ENCODE measurements at places on chromosomes 3 and 15. TPM values are rescaled to one million over a fixed set of nuclear protein-coding genes. Genes with fewer than 3 reads are reported as not detected.
A peak's percentile ranks its signal among the peaks of the same experiment; 100 is the strongest.

GRCh38 chr3:11078826-11079515 is 75.3 kb upstream of the HRH1 start:
- H3K27ac ChIP-seq = no peak overlapping the region
- no peak for DNase-seq
- no peaks in the 10 kb centered on the region for H3K27me3 ChIP-seq
- no peaks in the 10 kb centered on the region for H3K36me3 ChIP-seq
- no peak overlapping the region for H3K4me3 ChIP-seq

DNA sequence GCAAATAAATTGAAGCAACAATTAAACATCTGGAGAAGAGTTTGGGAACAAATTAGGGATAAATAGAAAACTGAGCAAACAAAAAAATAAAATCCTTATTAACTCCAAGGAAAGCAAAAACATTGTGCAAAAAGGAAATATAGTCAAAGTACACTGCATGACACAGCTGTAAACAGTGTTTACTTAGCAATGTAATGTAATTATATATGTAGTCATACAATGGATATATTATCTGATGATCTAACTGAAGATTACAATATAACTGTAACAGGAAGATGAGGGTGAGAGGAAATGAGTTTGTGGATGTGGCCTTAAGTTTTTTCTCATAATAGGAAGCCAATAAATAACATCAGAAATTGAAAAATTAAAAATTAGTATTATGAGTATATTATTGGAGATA is 42.5 kb downstream of the SCN10A start:
- H3K4me3 ChIP-seq = no peak overlapping the region
- no peaks in the 10 kb centered on the region for H3K4me1 ChIP-seq

DNA sequence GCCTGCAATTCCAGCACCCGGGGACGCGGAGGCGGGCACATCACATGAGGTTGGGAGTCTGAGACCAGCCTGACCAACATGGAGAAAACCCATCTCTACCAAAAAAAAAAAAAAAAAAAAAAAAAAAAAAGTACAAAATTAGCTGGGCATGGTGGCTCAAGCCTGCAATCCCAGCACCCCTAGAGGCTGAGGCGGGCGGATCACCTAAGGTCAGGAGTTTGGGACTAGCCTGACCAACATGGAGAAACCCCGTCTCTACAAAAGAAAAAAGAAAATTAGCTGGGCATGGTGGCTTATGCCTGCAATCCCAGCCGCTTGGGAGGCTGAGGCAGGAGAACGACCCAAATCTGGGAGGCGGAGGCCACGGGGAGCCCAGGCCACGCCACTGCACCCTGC is 7.5 kb upstream of the FAN1 start:
- peaks cover 3% of the 10 kb centered on the region for H3K4me1 ChIP-seq
- no peak overlapping the region for H3K4me3 ChIP-seq
- H3K27me3 ChIP-seq = no peaks in the 10 kb centered on the region
- H3K27ac ChIP-seq = no peak overlapping the region
- no peaks in the 10 kb centered on the region for H3K36me3 ChIP-seq

Gene FBLN2
- 54.6 TPM for total RNA-seq

GRCh38 chr3:84904816-84905555 is 53.8 kb upstream of the CADM2 start:
- H3K36me3 ChIP-seq = no peaks in the 10 kb centered on the region
- H3K27ac ChIP-seq = no peak overlapping the region
- no peaks in the 10 kb centered on the region for H3K27me3 ChIP-seq

Gene COL6A5
- total RNA-seq = not detected

DNA sequence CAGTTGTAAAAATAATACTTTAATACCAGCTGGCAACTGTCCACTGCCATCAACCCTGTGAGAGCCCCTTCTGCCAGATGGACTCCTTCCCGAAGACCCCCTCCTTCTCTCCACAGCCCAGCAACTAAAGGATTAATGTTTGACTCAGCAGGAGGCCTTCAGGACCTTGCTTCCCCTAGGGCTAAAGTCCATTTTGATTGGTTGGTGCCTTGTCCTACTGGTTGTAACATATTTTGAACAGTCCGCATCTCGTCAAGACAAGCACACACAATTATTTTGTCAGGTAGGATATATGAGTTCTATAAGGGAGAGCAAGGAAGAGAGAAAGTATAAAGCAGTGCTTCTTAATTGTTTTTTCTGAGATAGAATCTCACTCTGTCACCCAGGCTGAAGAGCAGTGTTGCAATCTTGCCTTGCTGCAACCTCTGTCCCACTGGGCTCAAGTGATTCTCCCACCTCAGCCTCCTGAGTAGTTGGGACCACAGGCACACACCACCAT is 18.6 kb downstream of the ACOX2 start:
- no peak overlapping the region for H3K27ac ChIP-seq
- DNase-seq = no peak
- peaks cover 16% of the 10 kb centered on the region for H3K36me3 ChIP-seq
- H3K4me1 ChIP-seq = no peaks in the 10 kb centered on the region
- H3K27me3 ChIP-seq = no peaks in the 10 kb centered on the region

- H3K27ac ChIP-seq = no peak overlapping the region
- H3K4me3 ChIP-seq = no peak overlapping the region
- H3K27me3 ChIP-seq = peaks cover 6% of the 10 kb centered on the region
- peaks cover 6% of the 10 kb centered on the region for H3K4me1 ChIP-seq
- DNase-seq = no peak
Measured at GRCh38 chr3:49593041-49593440, 38.8 kb downstream of the BSN start.

Gene HRG
- total RNA-seq = not detected

DNA sequence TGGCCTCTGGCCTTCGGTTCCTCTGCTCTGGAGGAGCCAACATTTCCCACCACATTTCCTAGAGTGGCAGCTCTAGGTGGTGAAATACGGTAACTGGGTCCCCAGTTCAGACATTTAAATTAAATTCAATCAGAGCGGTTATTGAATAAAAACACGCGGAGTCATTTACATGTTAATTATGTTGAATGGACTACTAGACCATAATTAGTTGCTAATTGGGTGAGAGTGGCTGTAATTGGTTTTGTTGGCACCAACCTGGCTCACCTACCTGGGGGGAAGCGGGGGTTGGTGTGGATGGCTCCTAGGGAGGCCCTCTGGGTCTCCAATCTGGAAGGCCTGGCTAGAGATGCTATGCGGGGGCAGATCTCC is 12.7 kb downstream of the SEMA3F start:
- no peaks in the 10 kb centered on the region for H3K36me3 ChIP-seq
- no peak for DNase-seq
- H3K4me3 ChIP-seq = no peak overlapping the region
- H3K27ac ChIP-seq = peak overlapping the region; percentile 43
- H3K4me1 ChIP-seq = peaks cover 59% of the 10 kb centered on the region

- H3K4me3 ChIP-seq = no peak overlapping the region
- H3K27me3 ChIP-seq = peaks cover 9% of the 10 kb centered on the region
- no peak for DNase-seq
- no peaks in the 10 kb centered on the region for H3K36me3 ChIP-seq
- no peak overlapping the region for H3K27ac ChIP-seq
Measured at GRCh38 chr3:9180764-9181117, 68.7 kb downstream of the SRGAP3 start.

- peaks cover 12% of the 10 kb centered on the region for H3K27me3 ChIP-seq
- peaks cover 24% of the 10 kb centered on the region for H3K4me1 ChIP-seq
- H3K4me3 ChIP-seq = peak within 1 kb of the TSS; percentile 75
- DNase-seq = peak; percentile 89
- H3K27ac ChIP-seq = no peak within 1 kb of the TSS
- peaks cover 21% of the 10 kb centered on the region for H3K36me3 ChIP-seq
Measured at GRCh38 chr3:48429960-48430707, at the start of gene PLXNB1. TSS of gene PLXNB1 (minus strand) at chr3:48430086. CDS start at chr3:48424611, 5,475 bp downstream.

DNA sequence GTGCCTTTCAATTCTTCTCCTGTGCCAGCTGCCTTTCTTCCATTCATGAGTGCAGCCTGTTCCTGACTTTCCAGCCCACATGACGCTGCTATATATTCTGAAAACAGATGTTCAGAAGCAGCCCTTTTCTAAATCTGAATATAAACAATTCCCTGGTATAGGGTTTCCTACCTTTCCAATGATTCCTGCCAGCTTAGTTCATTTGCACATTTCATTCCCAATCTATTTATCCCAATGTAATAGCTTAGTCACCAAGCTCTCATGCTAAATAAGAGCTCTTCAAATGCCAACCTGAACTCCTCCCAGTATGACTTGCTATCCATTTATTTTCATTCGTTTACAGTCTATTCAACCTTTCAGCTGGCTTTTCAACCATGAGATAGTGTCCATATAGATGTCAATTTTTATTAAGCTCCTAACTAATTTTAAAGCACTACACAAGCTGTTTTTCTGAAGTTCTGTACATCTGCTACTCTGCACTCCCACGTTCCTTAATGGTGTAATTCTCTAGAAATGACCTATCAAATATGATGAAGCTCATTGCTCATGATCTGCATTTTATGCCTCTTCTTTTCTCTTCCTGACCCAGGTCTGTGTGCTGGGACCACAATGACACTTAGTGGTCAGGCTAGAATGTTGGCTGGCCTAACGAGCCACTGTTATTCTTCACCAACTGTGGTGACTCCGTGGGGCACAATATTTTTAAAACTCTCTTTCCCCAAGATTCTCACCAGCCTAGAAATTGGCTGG is 605.0 kb upstream of the TBL1XR1 start:
- DNase-seq = peak; percentile 68
- peak overlapping the region; percentile 83 for H3K27ac ChIP-seq
- H3K4me1 ChIP-seq = peaks cover 40% of the 10 kb centered on the region

- H3K36me3 ChIP-seq = no peaks in the 10 kb centered on the region
- H3K27ac ChIP-seq = no peak overlapping the region
- H3K4me1 ChIP-seq = peaks cover 10% of the 10 kb centered on the region
- no peak for DNase-seq
- no peak overlapping the region for H3K4me3 ChIP-seq
Measured at GRCh38 chr3:178205740-178206139, 330.5 kb upstream of the KCNMB2 start.

Gene GPR171
- not detected for total RNA-seq

Gene TF
- 0.88 TPM for total RNA-seq

Gene GOLGA8G
- total RNA-seq = not detected

DNA sequence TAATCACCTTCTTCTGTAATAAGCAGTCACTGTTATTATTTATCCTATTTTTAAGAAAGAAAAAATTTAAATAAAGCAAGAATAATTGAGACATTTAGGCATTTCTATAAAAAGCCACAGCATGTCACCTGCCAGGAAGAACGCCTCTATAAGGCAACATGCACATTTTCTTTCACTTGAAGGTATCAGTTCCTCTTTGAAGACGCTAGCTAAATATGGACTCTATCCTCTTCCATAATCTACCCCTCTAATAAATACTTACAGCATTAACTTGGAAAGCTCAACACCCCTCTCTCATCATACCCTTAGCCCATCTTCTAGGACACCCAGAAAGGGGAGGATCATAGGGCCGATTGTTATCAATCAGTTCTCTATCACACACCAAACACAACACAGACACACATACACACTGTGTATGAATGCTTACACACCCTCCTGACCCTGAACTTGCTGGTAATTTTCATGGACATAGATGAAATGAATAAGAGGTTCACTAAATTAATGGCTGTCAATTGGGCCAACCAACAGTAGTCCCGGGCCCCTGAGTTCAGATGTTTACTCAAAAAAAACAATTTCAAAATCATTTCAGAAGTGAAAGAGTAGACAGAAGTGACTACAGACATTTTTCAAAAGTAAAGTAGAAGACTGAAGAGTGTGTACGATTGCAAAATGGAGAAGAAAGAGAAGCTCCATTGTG is 102.5 kb downstream of the ZMAT3 start:
- no peak overlapping the region for H3K4me3 ChIP-seq
- no peaks in the 10 kb centered on the region for H3K36me3 ChIP-seq
- H3K27me3 ChIP-seq = no peaks in the 10 kb centered on the region
- peaks cover 11% of the 10 kb centered on the region for H3K4me1 ChIP-seq

Gene C3orf22
- total RNA-seq = not detected

Gene SUSD5
- total RNA-seq = 11.2 TPM

Gene DCLK3
- total RNA-seq = under 0.01 TPM

GRCh38 chr15:25899870-25900269 is 36.7 kb upstream of the ATP10A start:
- no peak overlapping the region for H3K27ac ChIP-seq
- H3K36me3 ChIP-seq = no peaks in the 10 kb centered on the region
- H3K27me3 ChIP-seq = no peaks in the 10 kb centered on the region
- no peak overlapping the region for H3K4me3 ChIP-seq
- DNase-seq = peak; percentile 89

DNA sequence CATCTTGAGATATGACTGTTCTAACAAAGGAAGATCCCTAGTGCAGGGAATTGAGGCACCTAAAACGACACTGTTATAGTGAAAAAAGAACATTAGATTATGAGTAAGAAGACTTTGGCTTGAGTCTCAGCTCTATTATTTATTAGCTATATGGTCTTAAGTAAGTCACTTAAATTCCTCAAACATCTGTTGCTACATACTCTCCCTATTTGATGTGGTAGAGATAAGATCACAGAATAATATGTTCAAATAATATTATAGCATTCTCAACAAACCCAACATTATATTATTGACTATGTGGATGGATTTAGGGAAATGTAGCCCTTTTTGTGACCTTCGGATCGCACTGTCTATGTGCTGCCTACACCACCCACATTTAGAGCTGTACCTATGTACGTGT is 136.9 kb downstream of the P2RY1 start:
- H3K27ac ChIP-seq = no peak overlapping the region
- no peak overlapping the region for H3K4me3 ChIP-seq
- no peaks in the 10 kb centered on the region for H3K36me3 ChIP-seq
- no peak for DNase-seq
- H3K4me1 ChIP-seq = no peaks in the 10 kb centered on the region

Gene LRRC31
- total RNA-seq = not detected

Gene TMC3
- not detected for total RNA-seq

GRCh38 chr3:171159024-171159821 is 132.7 kb upstream of the SLC2A2 start:
- DNase-seq = no peak
- no peak overlapping the region for H3K4me3 ChIP-seq
- H3K4me1 ChIP-seq = no peaks in the 10 kb centered on the region
- H3K27me3 ChIP-seq = peaks cover 3% of the 10 kb centered on the region
- no peaks in the 10 kb centered on the region for H3K36me3 ChIP-seq
- H3K27ac ChIP-seq = no peak overlapping the region

DNA sequence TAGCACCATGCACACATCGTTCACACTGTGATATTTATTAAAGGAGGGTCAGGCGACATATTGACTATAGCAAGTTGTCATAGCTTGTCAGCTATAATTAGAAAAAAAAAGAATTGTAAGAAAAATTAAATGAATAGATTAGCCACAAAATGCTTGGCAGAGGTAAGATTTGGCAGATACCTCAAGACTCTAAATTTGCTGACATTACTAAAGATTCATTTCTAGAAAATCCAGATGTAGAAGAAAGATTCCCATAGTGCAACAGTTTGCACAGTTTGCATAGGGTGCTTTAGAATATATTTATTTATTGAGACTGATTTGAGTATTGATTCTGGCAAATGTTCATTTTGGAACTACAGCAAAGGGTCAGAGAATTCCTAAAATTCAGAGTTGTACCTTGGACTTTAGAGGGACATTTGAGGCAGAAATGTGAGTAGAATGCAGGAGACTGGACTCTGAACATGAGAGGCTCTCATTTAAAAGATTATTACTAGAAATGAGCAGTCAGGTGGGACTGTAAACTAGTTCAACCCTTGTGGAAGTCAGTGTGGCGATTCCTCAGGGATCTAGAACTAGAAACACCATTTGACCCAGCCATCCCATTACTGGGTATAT is 102.0 kb upstream of the BHLHE40 start:
- no peaks in the 10 kb centered on the region for H3K27me3 ChIP-seq
- DNase-seq = no peak
- no peak overlapping the region for H3K27ac ChIP-seq
- H3K36me3 ChIP-seq = no peaks in the 10 kb centered on the region

GRCh38 chr3:106296062-106296461 is 427.2 kb upstream of the CBLB start:
- no peak overlapping the region for H3K4me3 ChIP-seq
- peaks cover 6% of the 10 kb centered on the region for H3K4me1 ChIP-seq
- no peak overlapping the region for H3K27ac ChIP-seq

- peak overlapping the region; percentile 90 for H3K27ac ChIP-seq
- peak; percentile 62 for DNase-seq
- H3K4me3 ChIP-seq = peak overlapping the region; percentile 89
- H3K36me3 ChIP-seq = peaks cover 17% of the 10 kb centered on the region
Measured at GRCh38 chr3:48989126-48989795, 780 bp upstream of the P4HTM start.

Gene ANKRD34C
- total RNA-seq = not detected
